ENCODE measurements at places on chromosomes 2 and 18.

DNA sequence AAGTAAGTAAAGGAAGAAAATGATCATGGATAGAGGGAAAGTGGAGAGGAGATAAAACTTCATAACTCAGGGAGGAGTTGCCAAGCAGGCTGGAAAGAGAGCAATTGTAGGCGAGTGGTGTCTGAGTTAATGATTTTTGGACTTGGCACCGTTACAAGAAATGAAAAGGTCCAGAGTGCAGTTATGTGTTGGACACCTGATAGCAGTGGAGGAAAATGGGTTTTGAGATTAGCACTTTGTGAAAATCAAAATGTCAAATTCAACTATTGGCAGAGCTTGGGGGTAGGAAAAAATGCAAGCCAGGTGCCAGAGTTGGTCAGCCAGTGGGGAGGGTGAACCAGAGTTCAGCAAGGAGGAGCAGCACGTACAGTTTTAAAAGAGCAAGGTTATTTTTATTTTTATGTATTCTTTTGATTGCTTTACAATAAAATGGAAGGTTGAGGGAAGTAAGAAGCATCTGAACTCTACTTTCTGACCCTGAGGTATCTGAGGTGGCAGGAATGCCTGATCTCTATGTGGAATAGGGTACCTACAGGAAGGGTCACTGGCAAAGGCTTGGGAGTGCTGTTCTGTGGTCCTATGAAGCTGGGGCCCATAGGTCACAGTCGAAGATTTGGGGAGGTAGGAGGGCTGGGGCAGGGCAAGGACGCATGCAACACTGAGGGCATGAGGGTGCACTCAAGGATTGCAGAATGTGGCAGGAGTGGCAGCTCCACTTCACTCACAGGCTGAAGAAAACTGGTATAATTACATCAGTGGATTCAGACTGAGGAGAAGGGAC lies 127.5 kb downstream of the CD8B2 start:
- DNase-seq = no peak

GRCh38 chr18:22543769-22544168 lies 126.1 kb upstream of the CTAGE1 start:
- no peak for DNase-seq

- no peak for DNase-seq
These were observed 15.3 kb downstream of the CAPN14 start for GRCh38 chr2:31202041-31202440.

GRCh38 chr2:98702858-98703620 lies 27.9 kb downstream of the MGAT4A start:
- DNase-seq = no peak

- DNase-seq = peak; percentile 60
These were observed 510 bp downstream of the RNF149 start for GRCh38 chr2:101307950-101308431.

DNA sequence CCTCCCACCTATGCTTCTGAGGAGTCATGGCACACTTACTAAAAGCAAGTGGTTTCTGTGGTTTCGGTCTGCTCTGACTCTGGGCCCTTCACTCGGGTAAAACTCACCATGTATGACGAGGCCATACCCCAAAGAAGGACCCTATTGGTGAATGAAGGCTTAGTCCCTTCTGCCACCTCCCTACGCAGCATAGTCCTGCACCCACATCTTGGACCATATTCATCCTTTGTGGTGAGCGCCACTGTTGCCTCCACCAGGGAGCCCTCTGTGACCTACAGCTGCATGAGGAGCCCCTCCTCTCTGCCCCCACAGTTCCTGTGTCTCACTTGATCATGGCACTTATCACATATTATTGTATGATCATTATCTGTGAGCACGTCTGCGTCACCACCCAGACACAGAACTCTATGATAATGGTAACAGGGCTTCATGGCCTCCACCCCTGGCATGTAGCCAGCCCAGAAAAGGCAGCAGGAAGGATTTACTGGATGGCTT lies 113.3 kb downstream of the TFCP2L1 start:
- peak; percentile 47 for DNase-seq

DNA sequence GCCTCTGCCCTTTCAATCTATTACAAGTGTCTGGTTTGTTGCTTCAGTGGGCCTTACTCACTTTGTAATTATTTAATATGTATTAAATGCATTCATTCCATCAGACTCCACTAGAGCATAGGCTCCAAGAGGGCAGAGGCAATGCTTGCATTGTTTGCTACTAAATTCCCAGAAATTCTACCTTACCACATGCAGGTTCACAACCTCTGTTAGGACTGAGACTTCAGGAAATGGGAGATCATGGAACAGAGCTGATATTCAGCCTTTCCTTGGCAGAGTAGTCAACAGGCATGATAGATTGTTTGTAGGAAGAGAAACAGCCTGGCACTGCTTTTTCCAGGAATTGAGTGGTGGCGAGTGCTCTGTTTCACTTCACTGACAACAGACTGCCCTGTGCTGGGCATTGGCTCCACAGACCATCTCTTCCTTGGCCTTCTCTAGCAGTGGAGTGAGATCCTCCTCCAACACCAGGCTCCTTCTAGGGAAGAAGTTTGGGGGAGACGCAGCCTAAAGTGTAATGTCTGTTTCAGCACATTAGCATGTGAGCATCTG lies 6.2 kb upstream of the MATN3 start:
- no peak for DNase-seq

DNA sequence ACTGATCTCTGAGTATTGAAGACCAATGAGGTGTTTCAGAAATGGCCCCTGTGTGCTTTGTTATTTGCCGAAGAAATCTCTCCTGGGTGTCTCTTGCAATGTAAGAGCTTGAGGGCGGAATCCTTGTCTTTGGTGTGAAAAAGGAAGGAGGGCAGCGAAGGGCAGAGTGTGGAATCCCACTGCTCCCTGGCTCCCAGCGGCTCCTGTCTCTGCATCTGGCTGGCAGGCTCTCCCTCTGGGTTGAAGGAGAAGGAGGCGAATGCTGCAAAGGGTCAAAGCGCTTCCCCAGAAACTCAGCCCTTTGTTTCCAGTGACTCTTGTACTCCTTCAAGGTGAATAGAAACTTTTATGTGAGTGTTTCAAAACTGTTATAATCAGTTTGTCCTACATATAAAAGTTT lies 457.5 kb downstream of the CNTNAP5 start:
- no peak for DNase-seq

All from activated CD8-positive, alpha-beta memory T cell treated with anti-CD3 and anti-CD28 coated beads, Interleukin-2, amount 10 ng/mL, durations not matched to agents 7 days and 5 days (primary cell).